ENCODE measurements at places on chromosomes 6 and 20.

DNA sequence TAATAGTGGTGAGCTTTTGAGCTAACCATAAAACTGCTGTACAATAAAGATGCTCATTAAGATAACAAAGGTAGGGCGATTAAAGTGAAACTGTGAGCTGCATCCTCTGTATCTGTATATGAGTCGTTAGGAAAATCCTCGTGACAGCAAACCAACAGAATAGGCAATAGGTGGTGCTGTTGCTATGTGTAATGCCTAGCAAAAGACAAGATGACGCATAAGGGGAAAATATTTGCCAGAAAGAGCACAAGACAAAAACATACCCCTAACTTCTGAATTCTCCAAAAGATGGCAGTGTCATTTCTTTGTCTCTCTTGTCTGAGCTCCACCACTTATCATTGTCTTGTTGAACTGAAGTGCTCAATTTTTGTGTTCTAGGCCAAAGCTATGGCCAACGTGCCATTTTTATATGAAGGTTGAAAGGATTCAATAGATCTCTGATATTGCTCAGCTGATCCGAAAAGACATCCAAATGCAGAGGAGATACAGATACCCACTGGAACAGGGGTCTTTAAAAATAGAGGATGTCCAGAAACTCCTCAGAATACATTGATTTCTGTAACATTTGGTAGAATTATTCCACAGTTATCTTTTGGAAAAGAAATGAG lies 56.3 kb upstream of the ANKEF1 start:
- peak; percentile 67 for DNase-seq

- no peak for DNase-seq
These were observed 104.1 kb upstream of the FOXA2 start for GRCh38 chr20:22688485-22688884.

DNA sequence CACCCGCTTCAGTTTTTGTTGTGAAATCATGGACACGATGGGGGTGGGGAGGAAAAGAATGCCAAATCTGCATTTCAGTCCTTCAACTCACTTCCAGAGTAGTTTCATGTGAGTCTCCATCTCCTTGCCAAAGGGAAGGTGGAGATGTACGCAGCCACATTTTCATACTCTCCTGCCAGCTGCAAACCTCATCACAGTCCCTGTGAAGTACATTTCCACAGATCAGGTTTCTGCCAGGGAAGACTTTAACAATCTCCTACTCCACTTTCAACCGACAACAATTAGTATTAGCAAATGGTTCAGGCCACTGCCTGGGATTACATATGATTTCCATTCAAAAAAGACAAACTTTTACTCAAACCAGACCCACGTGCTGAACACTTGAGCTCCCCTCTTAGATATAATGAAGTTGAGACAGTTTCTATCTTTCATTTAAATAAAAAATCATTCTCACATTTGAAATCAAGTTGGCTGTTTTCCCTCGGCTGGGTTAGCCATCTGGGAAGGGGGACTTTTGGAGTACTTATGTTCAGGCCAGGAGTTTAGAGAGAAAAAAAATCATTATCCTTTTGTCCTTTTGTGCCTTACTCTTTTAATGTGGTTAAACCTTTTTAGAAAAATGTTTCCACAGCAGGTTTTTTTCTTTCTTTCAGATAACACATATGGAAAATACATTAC lies 51.0 kb upstream of the CEP162 start:
- no peak for DNase-seq

DNA sequence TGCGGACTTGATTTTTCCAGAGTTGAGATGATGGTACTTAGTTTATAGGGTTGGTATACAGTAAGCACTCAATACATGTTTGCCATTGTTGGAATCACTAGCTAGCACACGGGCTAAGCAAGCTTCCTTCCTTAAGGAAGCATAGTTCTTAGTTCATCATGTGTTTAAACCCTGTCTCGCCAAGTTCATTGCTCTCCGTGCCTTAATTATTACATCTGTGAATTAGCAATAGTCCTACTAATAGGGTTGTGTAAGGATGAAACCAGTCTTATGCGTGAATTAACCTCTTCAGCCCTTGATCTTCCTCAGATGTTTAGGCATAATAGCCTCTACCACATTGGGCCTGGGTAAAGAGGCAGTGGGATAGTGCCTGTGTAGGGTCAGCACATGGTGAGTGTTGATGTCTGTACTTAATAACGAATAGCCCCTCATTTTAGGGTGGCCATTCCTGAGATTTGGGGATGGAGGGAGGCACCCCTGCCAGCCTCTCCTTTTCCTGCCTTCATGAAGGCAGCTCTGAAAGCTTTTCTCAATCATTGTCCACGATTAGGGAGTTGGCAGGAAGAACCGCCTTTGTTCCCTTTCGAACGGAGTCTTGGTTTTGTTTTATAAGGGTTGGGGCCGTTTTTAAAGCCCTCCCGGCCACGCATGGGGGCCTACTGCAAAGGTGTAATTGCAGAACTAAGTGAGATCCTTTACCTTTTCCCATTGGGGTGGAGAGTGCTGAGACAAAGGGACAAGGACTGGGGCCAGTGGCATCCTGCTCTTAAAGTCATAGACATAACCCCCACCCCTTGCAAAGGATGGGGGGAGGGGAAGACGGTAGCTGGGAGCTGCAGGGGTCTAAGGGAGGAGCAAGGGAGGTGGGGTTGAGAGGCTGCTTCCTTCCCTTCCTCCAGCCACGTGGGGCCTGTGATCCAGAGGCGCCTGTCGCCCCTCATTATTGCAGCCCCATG lies 2.1 kb downstream of the DNMT3B start:
- DNase-seq, result no peak

GRCh38 chr6:111556004-111556403 lies 49.7 kb downstream of the TRAF3IP2 start:
- DNase-seq, result no peak

DNA sequence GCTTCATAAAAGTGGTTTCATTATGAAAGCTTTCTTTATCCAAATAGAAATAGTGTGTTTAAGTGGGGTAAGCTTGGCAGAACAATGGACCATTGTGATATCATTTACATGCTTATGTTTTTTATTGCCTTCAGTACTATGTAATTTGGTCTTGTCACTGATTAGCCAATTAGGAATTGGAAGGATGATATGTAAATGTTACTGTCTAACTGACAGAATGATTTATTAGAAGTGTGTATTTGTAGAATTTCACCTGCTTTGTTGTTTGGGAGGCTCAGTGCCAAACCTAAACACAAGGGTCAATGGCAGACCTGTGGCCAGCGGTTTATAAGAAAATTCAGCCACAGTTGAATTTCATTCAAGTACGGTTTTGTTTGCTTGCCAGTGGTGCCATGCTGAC lies 39.0 kb downstream of the AIG1 start:
- DNase-seq, result no peak

DNA sequence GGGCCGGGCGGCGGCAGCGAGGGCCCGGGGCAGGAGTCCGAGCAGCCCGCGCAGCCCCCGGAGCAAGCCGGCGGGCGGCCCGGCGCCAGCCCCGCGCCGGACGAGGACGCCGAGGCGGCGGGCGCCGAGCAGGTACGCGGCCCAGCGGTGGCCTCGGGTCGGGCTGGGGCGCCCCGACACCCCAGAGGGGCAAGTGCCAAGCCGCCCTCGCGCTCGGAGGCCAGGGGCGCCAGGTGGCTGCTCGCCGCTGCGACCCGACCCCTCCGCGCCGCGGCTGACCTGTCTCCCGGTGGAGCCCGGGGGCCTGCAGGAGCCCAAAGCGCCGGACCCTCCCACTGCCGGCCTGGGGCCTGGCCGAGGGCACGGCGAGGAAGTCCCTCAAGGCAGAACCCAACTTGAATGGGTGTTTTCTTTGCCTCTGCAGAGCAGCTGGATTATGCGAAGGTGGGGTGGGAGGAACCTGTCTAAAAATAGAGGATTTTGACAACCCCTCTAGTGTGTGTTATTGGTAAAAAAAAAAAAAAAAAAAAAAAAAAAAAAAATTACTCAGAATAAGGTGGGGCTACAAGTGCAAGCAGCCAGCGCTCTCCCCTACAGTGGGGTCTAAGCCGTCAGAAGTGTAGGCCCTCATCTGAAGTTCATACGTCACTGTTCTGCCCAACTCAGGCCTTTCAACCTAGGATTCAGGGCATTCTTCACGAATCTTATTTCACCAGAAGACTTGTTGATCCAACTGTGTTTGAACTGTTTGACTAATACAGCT lies 609 bp downstream of the OGFRL1 start:
- no peak for DNase-seq

GRCh38 chr6:27674882-27675281 lies 202.0 kb upstream of the ZNF184 start:
- no peak for DNase-seq

- DNase-seq, result no peak
These were observed 4.9 kb downstream of the SLC22A2 start for GRCh38 chr6:160253714-160254113.

- DNase-seq, result no peak
These were observed 70.2 kb upstream of the CD93 start for GRCh38 chr20:23156170-23156841.

GRCh38 chr20:55406891-55407290 lies 598.4 kb downstream of the CBLN4 start:
- DNase-seq, result no peak

Measured in brain pericyte (primary cell).